Endothelial cell of umbilical vein (primary cell): ENCODE measurements at places on chromosomes 11 and 22. TPM values are rescaled to one million over a fixed set of nuclear protein-coding genes. Genes with fewer than 3 reads are reported as not detected.

GRCh38 chr11:61912991-61913698, 4.2 kb downstream of the RAB3IL1 start:
- DNase-seq = no peak

- peak; percentile 80 for DNase-seq
Measured at GRCh38 chr22:28443526-28443876, 236.1 kb downstream of the TTC28 start.

- no peak for DNase-seq
Measured at GRCh38 chr11:41245704-41246398, 213.6 kb downstream of the LRRC4C start.

DNA sequence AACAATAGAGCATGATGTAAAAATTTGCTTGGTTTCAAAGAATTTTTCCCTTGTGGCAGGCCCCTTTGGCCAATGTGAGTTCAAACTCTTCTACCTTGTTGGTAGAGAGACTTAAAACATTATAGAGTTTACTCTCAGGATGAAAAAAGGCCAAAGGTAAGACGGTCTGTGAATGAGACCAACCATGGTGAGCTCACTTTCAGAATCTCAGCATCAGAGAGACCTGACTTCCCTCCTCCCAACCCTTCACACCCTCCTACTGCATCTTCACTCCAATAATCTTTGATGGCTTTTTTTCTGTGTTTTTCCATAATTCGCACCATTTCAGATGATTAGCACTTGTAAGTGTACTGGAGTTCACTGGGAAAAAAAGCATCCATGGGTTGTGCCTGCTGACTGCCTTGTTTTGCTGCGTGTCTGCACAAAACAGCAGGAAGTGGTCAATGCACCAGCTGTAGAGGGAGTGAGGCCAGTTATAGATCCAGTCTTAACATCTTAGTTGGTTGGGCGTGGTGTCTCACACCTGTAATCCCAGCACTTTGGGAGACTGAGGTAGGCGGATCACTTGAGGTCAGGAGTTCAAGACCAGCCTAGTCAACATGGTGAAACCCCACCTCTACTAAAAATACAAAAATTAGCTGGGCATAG, 64.1 kb downstream of the SLC1A2 start:
- DNase-seq = no peak

Gene SYCE3
- not detected in 2 replicates for total RNA-seq

GRCh38 chr11:11454671-11455223, 101.7 kb upstream of the CSNK2A3 start:
- DNase-seq = no peak

DNA sequence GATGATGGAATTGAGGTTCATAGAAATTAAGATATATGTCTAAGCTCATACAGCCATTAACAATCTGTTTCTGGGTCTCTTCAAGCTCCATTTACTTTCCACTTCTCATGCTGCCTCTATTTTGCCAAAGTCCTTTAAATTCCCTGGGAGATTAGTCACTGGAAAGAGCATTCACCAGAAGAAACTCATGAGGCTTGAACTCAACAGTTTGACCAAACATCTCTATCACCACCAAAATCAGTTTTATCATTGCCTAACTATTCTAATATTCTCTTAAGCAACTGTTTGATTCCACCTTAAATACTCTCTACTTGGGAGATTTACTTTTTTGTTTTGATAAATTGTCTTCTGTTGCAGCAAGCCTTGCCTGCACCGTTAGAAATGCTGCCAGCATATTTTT, 881.3 kb downstream of the KCNA4 start:
- DNase-seq = no peak

Gene VPREB1
- total RNA-seq = not detected in 2 replicates

GRCh38 chr22:20186183-20186870, 35.5 kb upstream of the CCDC188 start:
- DNase-seq = peak; percentile 10
